ENCODE measurements at places on chromosomes 3 and 15.

- DNase-seq = no peak
These were observed 347.7 kb upstream of the SATB1 start for GRCh38 chr3:18772699-18773305.

GRCh38 chr3:135528413-135529015, 437.0 kb upstream of the PPP2R3A start:
- DNase-seq = peak; percentile 71

- DNase-seq = no peak
These were observed 695.4 kb downstream of the FHIT start for GRCh38 chr3:60555686-60556354.

DNA sequence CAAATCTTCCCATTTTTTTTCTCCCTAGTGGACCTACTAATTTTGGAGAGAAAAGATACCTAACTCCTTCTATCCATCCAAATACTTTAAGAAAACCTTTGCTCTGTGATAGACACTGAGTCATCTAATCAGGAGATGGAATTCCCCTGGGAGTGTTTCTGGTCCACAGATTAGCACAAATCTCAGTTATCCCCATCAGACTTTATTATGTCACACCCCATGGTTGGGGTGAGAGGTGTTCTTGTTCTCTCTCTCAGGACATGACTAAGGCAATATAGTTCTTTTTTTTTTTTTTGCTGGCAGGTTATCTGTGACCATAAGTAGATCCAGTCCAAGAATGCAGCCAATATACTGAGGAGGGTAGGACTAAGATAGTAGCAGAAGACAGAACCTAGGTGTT, 15.8 kb downstream of the SLC9A9 start:
- no peak for DNase-seq

DNA sequence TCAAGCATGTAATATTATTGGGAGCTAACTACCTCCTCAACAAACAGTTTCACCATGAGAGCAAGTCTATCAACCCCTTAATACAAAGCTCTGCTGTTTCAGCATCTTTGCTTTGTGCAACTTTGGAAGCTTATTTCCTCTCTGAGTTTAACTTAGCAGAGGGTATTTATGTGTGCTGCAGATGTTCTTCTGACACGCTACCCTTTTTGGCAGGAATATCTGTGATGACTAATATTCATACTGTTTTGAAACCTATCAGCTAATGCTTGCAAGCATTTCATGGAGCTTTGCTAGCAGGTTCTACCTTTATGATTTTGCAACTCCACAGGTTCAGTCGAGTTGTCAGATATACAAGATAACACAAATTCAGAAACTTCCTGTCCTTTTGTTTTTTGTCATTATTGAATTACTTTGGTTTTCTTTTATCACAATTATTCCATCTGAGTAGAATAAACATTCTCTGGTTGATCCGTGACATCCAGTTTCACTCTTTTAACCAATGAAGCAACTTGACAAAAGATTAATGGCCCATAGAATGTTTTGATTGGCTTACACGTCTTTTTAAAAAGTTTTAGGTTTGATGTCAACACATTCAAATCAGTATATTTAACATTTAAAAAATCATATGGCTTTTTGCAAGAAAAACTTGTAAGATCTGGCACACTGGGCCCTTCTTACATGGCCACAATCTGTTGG, 1.7 kb upstream of the SLC9A9 start:
- DNase-seq = no peak

- no peak for DNase-seq
These were observed 56.0 kb upstream of the HACD2 start for GRCh38 chr3:123640740-123641462.

DNA sequence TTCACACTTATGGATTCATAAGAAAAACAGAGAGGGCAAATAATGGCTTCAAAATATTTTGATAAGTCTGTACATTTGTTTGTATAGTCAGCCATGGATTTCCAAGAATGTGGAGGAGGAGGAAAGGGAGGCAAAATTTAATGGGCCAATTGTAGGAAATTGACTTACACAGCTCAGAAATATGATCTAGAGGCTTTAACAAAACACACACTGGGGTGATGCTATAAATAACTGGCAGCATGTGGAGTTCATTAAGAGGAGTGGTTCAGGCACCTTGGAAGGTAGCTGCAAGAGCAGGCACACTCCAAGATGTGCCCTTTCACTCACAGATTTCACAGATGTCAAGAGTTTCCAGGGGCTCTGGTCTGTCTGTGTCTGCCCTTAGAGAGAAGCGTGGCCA, 193.4 kb upstream of the RASGRP1 start:
- peak; percentile 0 for DNase-seq

DNA sequence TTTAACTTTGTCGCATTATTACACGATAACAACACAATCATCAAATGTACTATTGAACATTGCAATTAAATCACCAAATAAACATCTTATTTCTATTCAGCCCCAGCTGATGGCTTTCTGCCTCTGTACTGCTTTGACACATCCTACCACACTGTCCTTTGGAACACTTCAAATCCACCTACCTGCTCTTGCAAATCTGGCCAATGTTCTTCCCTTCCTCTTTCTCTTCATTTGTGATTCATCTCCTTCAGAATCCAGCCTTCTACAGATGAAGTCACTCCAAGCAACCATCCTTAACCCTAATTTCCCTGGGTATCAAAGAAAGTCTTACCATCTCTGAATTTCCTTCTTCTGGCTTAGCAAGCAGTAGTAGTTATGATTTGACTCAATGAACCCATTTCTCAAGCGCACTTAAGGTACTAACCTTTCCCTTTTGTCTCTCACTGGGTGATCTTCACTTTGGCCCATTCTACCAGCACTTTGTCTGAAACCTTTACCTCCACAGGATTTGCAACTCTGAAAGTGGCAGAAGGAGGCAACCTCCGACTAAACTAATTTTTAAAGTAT, 502.9 kb downstream of the FOXP1 start:
- no peak for DNase-seq

All from NCI-H1105 treated with DMSO at 0.1 percent for 48 hours (cell line).